ENCODE measurements at places on chromosomes 16 and 17. TPM values are rescaled to one million over a fixed set of nuclear protein-coding genes. Genes with fewer than 3 reads are reported as not detected.

Gene TMEM235
- not detected for total RNA-seq

Gene CD19
- total RNA-seq = not detected

Gene SCGB1C2
- not detected for total RNA-seq

Gene KRTAP9-2
- total RNA-seq = not detected

Gene TP53TG3D
- total RNA-seq = 0.84 TPM

Gene CCDC92B
- total RNA-seq = 0.22 TPM

Gene MPV17L
- total RNA-seq = 5.7 TPM

Gene INCA1
- total RNA-seq = 1.3 TPM

Gene CDC42EP4
- total RNA-seq = 63.8 TPM

Gene TOP2A
- total RNA-seq = 286 TPM

Gene ITGAD
- not detected for total RNA-seq

Gene HOXB2
- total RNA-seq = 0.55 TPM

Gene GRAP
- total RNA-seq = 0.26 TPM

Gene TP53TG3
- 0.47 TPM for total RNA-seq

Gene KIFC3
- 215 TPM for total RNA-seq

Gene BCL6B
- not detected for total RNA-seq

Gene ICAM2
- total RNA-seq = 0.23 TPM

Gene PRSS27
- total RNA-seq = 1.00 TPM

Gene KRT24
- total RNA-seq = not detected

Gene ABCA9
- not detected for total RNA-seq

Gene PTGES3L
- total RNA-seq = 0.84 TPM

Gene KRT28
- not detected for total RNA-seq

Gene MT4
- not detected for total RNA-seq

Gene SOX8
- total RNA-seq = 1.5 TPM

Gene SLFN12
- total RNA-seq = not detected

Gene KRTAP2-2
- total RNA-seq = not detected

Gene SEPTIN1
- total RNA-seq = 2.2 TPM

Gene CALB2
- 6.6 TPM for total RNA-seq

Gene ATP2A3
- 4.7 TPM for total RNA-seq

Gene PPY
- total RNA-seq = not detected

Gene HAS3
- 45.9 TPM for total RNA-seq

Gene HBM
- total RNA-seq = not detected

Gene AGRP
- total RNA-seq = not detected

Gene KANSL1
- 23.5 TPM for total RNA-seq

Gene SOST
- total RNA-seq = not detected

Gene CTRL
- total RNA-seq = 1.5 TPM

Gene EPX
- total RNA-seq = not detected

Gene GFAP
- 0.44 TPM for total RNA-seq

Gene HNF1B
- total RNA-seq = 31.4 TPM
